ENCODE measurements at places on chromosomes 5 and 9.

DNA sequence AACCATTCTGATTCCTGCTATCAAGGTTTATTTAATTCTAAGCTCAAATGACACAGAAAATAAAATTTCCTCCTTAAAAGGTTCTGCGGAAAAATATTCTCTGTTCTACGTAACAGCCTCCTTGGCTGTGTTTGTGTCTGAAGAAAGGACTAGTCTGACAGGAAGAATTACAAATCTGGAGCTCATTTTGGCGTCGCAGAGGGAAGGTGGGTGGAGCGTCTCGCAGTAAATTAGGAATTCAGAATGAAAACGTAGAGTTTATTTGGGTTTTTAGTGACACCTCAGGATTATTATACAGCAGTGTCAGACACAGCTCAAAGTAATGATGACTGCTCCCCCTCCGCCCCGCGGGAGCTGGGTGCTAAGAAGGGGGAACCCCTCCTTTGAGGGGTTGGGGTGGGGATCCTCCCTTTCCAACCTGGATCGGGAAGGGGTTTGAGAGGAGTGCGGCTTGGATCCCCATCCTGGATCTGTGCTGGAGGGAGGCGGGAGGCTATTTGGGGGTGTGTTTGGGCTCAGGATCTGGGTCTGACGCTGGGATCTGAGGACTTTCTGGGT is 933 bp upstream of the TGFBR1 start:
- DNase-seq: peak; percentile 18

DNA sequence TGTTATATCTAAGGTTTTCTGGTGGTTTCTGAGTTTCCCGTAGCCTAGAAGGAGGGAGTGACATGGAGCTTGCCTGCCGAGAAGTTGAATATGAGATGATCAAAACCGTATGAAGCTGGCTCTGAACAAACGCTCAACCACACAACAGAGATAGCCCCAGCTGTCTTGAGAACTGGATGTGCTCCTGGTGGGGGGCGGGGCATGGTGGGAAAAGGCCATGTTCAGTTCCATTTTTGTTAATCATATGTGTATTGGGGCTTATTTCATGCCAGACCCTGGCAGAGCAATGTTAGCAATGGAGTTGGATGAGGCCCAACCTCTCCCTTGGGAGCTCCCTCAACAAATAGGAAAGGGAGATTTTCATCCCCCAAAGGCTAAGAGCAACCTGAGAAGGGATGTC is 4.8 kb downstream of the CCL19 start:
- DNase-seq: no peak

DNA sequence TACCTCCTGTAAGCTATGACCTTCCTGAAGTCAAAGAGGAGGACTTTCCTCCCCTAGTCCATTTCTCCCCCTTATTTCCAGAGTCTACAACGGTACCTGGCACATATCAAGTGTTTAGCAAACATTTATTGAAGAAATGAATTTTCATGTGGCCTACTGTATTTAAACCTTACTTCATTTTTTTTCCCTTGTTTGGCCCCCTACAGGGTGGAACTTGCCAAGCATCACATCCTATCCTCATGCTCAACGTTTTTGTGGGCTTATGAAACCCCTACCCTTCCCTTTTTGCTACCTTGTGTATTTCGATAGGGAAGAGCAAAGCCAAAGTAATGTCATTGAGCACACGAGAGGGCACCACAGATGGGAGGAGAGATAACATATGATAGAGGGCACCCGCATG is 1857.8 kb upstream of the WWC1 start:
- no peak for DNase-seq

GRCh38 chr5:167177736-167178135 is 1113.7 kb upstream of the WWC1 start:
- DNase-seq: no peak

DNA sequence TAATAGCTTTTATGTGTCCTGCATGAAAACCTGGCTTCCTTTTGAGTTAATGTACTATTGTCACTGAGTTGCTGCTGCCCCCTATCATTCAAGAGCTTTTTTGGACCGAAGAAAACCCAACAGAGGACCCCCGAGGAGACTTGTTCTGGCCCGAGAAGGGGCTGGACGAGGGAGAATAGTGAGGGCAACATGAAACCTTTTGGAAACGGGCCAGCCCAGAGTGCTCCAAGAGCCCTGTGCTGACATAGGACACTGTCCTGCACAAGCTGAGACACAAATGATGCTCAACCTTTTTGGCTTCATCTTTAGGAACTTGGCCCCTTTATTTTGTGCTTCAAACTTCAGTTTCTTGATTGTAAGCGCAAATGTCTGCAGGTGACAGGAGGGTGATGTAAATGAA is 4.0 kb upstream of the GADD45G start:
- DNase-seq: no peak

DNA sequence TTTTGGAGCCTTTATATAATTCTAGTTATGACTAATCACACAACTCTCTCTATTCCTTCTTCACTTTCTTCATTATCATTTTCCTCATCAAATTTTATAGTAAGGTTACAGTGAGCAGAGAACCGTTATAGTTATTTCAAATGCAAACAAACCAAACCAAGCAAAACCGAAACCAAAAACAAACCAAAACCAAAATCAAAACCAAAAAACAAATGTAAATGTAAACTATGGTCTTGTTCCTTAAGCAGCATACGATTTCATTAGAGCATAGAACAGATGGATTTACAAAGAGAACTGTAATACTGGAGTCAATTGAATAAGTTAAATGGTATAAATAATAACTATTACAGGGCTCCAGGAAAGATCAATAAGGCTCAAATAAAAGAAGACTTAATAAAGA is 447.1 kb downstream of the LRRC70 start:
- DNase-seq: no peak

DNA sequence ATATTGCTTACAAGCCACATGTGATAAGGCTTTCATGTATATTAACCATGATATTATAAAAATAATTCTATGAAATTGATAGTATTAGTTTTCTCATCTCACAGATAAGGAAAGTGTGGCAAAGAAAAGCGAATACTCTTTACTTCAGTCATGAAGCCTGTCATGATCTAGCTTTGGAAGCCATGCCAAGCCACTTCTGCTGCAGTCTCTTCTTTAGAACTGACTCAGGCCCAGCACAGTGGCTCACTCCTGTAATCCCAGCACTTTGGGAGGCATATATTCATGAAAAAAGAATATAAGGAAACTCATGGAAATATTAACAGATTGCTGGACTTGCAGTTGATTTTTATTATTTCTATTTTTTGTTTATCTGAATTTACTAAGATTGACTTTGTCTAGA is 42.9 kb upstream of the PJA2 start:
- DNase-seq: no peak

- peak; percentile 51 for DNase-seq
Measured at GRCh38 chr5:122156724-122157325, 27.5 kb downstream of the ZNF474 start.

GRCh38 chr9:98808411-98808815 is 943 bp downstream of the GALNT12 start:
- peak; percentile 70 for DNase-seq

DNA sequence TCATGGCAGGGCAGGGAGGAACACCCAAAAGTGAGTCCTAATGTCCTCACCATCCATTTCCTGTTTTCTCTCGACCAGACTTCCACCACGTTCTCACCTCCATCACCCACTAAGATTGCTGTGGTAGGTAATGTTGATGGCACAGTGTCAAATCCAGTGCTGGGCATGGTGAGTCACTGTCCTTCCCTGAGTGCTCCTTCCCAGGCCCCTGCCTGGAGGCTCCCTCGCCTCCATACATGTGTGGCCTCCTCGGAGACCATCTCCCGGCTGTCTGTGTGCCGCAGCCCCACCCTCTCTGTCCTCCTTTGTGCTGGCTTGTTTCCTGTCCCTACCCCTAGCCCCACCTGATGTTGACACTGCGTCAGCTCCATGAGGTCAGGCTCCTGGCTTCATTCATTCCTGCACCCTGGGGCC is 177.5 kb downstream of the SYK start:
- peak; percentile 73 for DNase-seq

DNA sequence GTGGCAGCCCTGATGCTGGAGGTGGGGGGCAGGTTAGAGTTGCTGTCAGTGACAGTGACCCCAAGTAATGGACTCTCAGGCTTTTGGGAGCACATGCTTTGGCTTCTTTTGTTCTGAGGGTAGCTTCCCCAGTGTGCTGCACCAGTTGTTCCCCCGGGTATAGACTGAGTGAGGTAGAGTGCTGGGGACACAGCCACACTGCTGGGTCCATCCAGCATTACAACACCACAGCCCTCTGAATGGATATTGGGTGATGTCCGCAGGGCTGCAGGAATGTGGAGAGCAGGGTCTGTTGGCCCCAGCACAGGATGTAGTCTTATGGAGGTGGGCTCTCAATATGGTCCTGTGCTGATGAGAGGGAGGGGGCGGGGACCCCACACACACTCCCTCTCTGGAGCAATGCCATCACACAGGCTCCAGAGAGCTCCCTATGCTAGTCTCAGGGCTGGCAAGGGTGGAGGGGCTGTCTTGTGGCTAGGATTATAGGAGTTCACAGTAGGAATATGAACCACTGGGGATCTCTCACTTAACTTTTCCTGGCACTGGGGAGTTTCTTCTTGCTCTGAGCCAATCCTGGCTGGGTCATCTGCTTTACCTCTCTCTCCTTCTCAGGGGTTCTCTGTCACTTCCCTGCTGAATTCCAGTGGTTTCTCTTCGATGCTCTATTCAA is 20.7 kb downstream of the OSMR start:
- DNase-seq: no peak

DNA sequence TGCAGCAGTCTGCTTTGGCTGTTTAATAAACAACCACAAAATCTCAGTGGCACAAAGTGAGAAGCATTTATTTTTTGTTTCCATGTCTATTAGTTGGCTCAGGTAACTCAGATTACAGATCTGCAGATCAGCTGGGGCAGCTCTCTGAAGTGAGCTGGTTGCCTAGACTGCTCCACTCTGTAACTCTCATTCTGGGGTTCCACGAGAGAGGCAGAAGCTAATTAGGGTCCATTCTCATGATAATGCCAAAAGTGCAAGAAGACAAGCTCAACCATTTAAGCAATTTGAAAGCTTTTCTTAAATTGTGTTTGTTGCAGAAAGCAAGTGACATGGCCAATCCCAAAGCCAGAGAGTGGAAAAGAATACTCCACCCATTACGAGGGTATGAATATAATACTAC is 13.2 kb downstream of the MEIKIN start:
- DNase-seq: no peak

DNA sequence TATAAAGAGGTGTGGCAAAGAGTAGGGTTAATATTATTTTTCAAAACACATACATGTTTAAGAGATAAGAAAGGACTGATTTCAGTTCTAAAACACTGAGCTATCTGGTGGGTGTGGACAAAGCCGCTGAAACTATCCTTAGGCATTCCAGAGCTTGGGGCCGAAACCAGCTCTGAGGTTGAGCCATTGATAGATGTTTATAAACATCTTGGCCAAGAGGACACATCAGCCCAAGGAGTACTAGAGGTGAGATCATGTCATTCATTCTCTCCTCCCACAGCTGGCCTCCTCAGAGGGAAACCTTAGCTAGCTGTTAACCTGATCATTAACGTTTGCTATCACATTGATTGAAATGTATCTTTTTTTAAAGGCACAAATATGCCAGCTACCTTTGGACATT is 89.9 kb downstream of the NLN start:
- DNase-seq: peak; percentile 39

GRCh38 chr9:9186086-9186485 is 1386.5 kb upstream of the DMAC1 start:
- no peak for DNase-seq

- no peak for DNase-seq
Measured at GRCh38 chr5:146828385-146828784, 50.2 kb downstream of the PPP2R2B start.

DNA sequence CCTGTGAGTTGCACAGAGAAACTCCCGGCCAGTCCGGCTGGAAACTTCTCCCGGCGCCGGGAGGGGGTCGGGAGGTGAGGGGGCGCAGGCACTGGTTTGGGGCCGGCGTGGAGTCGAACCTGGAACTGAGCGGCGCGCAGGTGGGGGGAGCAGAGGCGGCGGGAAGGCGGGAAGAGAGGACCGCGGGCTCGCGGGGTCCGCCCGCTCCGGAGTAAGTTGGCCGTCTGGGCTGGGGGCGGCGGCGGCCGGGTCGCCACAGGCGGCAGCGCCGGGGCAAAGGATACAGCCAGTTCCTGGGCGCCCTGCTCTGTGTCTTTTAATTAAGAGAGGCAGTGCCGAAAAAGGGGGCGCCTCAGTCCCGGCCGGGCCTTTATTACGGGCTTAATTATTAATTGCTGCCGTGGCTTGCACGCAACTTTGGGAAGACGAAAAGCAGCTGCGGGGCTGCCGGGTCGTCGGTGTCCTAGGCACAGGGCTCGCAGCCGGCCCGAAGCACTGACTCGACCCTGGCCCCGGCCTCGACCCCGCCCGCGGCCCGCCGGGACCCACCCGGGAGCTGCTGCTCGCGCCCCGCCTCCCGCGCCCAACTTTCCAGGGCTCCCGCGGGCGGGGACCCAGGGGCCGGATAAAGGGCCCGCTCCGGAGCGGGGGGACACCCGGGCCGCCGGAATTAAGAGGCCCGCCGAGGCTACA is 1.1 kb downstream of the NTNG2 start:
- DNase-seq: no peak

- DNase-seq: no peak
Measured at GRCh38 chr5:133618141-133618540, 5.8 kb upstream of the FSTL4 start.

- no peak for DNase-seq
Measured at GRCh38 chr5:17696627-17697026, 62.4 kb downstream of the TAF11L14 start.

DNA sequence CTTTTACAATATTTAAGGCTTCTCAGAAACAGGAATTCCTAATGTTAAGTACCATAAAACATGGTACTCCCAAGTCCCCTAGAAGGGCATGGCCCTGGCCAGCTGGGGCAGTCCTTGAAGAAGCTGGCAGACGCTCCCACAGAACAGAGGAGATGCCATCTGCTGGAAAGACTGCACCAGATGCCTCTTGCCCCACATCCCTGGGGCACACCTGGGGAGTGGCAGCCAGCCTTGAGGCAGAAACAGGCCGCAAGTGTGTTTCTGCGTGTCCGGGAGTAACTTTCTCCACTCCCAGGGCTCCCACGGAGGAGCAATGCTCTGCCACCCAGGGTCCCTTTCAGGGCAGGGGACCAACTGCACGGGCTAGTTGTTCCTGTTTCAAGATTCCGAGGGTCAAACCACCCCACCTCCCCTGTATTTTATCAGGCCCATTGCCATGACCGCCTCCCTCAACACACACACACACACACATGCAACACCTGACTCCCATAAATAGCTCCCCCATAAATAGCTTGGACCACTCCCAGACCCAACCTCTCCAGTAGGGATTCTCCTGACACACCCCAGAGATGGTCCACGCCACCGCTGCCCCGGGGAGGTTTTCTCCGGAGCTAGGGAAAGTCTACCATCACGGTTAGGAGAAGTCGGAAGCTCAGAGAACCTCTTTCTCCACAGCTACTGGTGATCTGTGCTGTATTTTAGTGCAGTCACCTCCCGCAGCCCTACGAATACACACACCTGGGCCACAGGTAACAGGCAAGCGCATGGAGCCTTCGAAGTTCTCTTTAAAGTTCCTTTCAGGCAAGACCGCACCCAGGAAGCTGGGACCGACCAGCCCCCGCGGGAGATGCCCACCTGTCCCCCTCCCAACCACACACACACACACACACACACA is 1.5 kb downstream of the SPOCK1 start:
- peak; percentile 10 for DNase-seq

GRCh38 chr9:27209034-27209433 is 87.9 kb downstream of the EQTN start:
- no peak for DNase-seq
